ENCODE measurements at places on chromosomes 7 and 10.

- DNase-seq: no peak
These were observed 61.5 kb upstream of the FERD3L start for GRCh38 chr7:19206721-19207120.

- no peak for DNase-seq
These were observed 248.7 kb upstream of the NPVF start for GRCh38 chr7:25476863-25477499.

DNA sequence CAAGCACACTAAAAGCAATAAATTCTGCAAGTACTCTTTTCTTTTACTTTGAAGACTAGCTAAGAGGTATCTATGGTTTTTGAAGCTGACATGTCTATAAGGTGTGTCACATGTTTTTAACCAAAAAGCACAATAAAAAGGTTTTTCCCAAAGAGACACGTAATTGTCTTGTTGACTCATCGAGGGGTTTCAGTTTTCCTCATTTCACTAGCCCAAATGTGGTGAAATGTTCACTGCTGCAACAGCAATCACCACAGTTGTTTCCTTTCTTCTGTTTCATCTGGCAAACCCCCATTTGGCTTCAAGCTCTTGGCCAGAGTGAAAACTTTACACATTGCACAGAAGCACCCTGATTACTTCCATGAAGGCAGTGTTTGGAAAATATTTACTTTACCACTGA lies 3.8 kb upstream of the HOXA4 start:
- no peak for DNase-seq

- DNase-seq: no peak
These were observed 1219.4 kb downstream of the TYW1 start for GRCh38 chr7:68216051-68216450.

DNA sequence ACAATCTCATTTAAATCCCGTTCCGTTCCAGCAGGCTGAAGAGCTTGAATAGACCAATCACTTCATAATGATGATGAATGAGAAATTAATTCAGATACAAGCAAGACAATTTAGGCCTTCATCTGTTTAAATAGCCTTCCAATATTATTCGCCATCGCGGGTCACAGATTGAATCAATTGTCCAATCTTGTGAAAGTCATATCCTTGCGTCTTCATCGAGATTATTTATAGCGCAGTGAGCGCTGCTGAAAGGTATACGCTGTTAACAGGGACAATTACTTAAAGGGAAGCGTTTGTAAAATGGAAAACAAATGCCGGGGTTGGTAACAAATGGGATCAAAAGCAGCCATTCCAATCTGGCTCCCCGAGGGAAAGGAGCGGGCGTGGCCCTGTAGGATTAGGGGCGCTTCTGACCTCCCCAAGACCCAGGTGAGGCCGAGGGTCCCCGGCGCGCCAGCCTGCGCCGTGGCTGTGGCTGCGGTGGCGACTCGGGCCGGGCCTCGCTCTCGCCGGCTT lies 8.6 kb downstream of the EVX1 start:
- no peak for DNase-seq

- DNase-seq: no peak
These were observed 349.8 kb downstream of the SDK1 start for GRCh38 chr7:3650844-3651243.

GRCh38 chr10:119242186-119242585 lies 34.8 kb downstream of the GRK5 start:
- no peak for DNase-seq

- no peak for DNase-seq
These were observed 84.8 kb downstream of the PLXNA4 start for GRCh38 chr7:132491391-132491945.
